ENCODE measurements at places on chromosomes 4 and X. TPM values are rescaled to one million over a fixed set of nuclear protein-coding genes. Genes with fewer than 3 reads are reported as not detected.

- DNase-seq = no peak
These were observed 43.5 kb downstream of the SPATA18 start for GRCh38 chr4:52094376-52095145.

GRCh38 chr4:179804440-179804839 lies 2362.2 kb upstream of the AGA start:
- no peak for DNase-seq

DNA sequence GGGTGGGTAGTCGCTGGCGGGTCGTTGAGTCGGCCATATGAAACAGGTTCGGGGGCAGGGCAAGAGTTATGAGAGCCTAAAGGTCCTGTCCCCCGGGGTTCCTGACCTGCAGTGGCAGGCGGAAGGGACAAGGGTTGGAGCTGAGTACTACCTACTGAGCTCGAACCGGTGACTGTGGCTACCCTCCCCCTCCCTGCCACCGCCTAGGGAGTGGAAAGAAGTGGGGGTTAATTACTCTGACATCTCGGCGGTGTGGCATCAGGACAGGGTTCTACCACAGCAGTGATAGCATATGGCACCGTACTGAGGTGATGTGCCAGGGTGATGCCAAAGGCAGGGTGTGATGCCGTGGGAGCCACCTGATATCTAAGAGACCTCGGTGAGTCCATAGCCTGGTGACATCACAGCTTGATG lies 307 bp downstream of the ATG4A start:
- DNase-seq = no peak

The NPY2R gene
- 2.1 TPM for total RNA-seq

- no peak for DNase-seq
These were observed 31.3 kb upstream of the NXF3 start for GRCh38 chrX:103124284-103124683.

DNA sequence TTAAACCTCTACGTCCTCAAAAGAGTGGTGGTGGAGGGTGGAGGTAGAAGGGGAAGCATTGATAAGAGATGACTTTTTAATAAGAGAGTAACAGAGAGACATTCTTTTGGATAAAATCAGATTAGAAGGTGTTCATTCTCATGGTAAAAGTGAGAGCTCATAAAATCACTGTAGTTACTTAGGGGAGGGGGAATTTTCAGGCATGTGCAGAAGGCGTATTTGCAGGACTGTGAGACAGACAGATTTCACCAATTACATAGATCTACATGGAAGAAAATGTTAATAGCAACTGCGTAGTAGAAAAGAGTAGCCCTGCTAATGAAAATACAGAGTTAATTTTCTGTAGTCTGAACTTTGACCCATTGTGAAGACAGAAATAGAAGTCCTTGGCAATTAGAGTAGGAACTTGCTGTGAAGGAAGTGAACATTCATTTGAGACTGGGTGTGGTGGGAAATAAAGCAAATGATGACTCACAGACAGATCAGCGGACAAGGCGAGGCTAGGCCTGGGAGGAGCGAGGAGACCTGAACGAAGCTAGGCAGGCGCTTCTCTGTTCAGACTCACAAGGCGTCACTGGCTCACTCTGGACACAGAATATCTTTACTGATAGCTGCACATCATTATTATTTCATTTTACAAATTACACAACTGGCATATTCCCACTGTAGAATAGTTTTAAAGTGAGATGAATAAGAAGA lies 57.2 kb upstream of the FAM9C start:
- DNase-seq = peak; percentile 87

GRCh38 chr4:154490583-154491340 lies 837 bp downstream of the DCHS2 start:
- DNase-seq = peak; percentile 68

DNA sequence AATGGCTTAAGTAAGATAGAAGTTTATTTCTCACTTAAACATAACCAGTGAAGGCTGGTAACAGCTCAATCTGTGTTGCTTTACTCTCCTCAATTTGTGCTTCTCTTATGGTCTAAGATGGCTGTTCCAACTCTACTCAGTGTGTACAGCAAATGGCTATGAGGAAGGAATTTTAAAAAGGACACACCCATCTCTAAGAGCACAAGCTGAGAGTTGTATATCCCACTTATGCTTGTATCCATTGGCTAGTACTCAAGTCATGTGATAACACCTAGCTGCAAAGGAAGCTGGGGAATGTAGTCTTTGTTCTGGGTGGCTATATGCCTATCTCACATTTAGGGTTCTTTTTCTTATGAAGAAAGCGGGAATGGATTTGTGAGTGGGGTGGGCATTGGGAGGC lies 63.3 kb downstream of the GPAT3 start:
- DNase-seq = no peak

The PPP1R3F gene
- 13.7 TPM for total RNA-seq

DNA sequence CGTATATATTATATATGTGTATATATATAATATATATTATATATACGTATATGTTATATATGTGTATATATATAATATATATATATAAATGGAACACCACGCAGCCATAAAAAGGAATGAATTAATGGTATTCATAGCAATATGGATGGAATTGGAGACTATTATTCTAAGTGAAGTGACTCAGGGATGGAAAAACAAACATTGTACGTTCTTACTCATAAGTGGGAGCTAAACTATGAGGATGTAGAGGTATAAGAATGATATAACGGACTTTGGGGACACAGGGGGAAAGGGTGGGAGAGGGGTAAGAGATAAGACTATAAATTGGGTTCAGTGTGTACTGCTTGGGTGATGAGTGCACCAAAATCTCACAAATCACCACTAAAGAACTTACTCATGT lies 1388.9 kb downstream of the C4orf33 start:
- DNase-seq = no peak

GRCh38 chr4:175998782-175999181 lies 66.9 kb upstream of the WDR17 start:
- no peak for DNase-seq

The CEP135 gene
- 6.4 TPM for total RNA-seq

- DNase-seq = no peak
These were observed 35.2 kb upstream of the GRIA2 start for GRCh38 chr4:157185363-157185762.

The TMPRSS11F gene
- total RNA-seq = not detected

- no peak for DNase-seq
These were observed 871.2 kb upstream of the TENM3 start for GRCh38 chr4:181372014-181372413.

The MAP3K15 gene
- total RNA-seq = not detected

GRCh38 chr4:27684610-27685011 lies 824.0 kb downstream of the STIM2 start:
- DNase-seq = peak; percentile 71

Measured in sigmoid colon (tissue), 7 donors.